ENCODE measurements at places on chromosomes 13 and 19.

DNA sequence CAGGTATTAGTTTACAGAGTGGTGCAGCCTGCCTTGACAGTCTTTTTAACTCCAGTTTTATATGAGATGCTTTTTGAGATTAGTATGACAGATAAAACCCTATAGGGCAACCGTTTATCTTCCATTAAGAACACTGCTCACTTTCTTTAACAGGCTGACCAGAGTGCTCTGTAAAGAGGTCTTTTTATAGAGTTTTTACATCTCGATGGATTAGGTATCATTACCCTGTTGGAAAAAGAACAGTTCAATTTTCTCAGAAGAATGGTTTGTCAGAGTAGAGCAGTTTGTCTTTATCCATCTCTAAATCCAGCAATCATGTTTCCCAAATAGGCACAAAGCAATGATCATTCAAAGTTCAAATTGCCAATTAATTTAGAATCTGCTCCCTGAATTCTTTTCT lies 395.2 kb upstream of the ARGLU1 start:
- no peak for DNase-seq

DNA sequence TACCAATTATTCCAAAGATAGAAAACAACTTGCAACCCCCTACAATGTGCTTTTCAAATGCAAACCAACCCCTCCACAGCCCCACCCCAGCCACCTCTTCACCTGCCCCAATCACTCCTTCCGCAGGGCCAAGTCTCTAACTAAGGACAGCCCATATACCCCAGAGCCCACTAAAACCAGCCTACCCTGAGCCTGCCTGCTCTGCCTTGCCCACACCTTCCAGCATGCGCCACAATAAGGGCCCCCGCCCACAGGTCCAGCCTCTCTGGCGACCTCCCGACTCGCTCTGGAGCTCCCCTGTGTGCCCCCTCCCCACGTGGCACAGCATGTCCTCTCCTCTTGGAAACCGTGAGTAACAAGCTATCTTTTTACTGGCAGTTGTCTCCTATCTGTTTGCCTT lies 42.8 kb upstream of the MEDAG start:
- no peak for DNase-seq

DNA sequence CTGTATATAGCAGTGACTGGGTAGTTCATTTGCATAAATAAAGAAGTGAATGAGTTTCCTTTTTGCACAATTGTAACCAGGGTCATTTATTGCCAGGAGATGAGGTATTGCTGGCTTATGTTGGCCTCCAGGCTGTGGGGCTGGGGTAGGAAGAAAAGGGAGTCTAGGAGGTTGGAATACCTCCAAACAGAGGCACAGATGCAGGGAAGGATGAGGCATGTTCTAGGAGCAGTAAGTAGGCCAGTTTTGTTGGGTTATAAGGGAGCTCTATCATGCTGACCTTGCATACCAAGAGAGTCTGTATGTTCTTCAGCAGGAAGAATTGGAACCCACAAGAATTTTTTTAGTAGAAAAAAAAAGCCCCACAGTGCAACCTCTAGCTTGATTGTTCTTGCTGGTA lies 17.2 kb upstream of the CYSLTR2 start:
- no peak for DNase-seq

DNA sequence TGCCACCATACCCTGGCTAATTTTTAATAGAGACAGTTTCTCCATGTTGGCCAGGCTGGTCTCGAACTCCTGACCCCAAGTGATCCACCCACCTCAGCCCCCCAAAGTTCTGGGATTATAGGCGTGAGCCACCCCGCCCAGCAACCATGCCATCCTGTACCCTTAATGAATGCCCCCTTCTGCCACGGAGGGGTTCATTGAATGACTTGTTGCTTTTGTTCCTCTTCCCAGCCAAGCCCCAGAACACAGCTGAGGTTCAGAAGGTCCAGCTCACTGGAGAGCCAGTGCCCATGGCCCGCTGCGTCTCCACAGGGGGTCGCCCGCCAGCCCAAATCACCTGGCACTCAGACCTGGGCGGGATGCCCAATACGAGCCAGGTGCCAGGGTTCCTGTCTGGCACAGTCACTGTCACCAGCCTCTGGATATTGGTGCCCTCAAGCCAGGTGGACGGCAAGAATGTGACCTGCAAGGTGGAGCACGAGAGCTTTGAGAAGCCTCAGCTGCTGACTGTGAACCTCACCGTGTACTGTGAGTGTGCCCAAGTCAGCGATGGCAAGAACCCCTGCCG lies 6.0 kb downstream of the PVR start:
- DNase-seq, result no peak

DNA sequence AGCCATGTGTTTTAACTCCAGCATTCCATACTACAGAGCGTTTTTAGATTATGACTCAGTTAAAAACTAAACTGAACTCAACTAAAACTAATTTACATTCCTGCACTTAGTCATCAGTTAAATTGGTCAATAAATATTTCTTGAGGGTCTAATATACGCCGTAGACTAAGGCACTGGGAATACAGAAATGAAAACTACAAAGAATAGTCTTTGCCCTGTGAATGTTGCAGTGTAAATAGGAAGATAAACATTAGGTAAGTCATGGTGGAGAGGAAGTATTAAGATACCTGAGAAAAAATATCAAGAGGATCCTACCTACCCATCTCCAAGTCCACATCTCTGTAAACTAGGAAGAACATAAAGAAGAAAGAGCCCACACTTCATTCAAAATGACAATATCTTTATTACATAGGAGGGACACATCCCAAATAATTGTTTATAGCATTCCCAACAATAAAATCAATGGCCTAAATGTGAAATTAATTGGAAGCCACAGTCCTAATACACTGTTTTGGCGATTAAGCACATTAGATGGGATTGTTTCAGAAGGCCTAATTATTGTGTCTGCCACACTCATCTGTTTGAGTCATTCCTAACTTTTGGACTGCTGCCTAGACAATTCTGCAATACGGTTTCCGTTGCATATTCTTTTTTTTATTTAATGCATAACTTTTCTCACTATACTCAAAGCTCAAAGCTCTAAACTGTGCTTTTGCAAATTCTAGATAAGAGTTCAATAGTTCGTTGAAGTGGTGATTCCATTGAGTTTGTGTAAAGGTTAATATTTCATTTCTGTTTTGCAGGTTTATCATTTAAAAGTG lies 52.9 kb downstream of the MBNL2 start:
- no peak for DNase-seq

- no peak for DNase-seq
Observed at GRCh38 chr13:37662624-37663023, 64.1 kb upstream of the POSTN start.

DNA sequence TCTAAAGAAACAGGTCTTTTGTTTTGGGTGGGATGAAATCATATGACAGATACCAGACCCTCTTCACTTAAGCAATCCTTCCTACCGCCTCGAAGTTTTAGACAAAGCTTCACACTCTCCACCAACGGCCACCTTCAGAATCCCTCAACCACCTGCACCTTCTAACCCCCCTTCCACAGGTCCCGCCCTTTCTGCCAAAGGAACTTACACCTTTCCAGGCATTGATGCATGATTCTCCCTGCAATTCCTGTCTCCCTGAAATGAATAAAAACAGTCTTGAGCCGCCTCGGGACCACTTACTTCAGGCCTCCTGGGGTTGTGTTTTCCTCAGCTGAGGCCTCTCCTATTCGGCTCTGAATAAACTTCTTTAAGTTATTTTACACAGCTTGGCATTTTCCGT lies 859 bp downstream of the ZNF433 start:
- no peak for DNase-seq

- no peak for DNase-seq
Observed at GRCh38 chr13:78630511-78630910, 27.2 kb upstream of the POU4F1 start.

DNA sequence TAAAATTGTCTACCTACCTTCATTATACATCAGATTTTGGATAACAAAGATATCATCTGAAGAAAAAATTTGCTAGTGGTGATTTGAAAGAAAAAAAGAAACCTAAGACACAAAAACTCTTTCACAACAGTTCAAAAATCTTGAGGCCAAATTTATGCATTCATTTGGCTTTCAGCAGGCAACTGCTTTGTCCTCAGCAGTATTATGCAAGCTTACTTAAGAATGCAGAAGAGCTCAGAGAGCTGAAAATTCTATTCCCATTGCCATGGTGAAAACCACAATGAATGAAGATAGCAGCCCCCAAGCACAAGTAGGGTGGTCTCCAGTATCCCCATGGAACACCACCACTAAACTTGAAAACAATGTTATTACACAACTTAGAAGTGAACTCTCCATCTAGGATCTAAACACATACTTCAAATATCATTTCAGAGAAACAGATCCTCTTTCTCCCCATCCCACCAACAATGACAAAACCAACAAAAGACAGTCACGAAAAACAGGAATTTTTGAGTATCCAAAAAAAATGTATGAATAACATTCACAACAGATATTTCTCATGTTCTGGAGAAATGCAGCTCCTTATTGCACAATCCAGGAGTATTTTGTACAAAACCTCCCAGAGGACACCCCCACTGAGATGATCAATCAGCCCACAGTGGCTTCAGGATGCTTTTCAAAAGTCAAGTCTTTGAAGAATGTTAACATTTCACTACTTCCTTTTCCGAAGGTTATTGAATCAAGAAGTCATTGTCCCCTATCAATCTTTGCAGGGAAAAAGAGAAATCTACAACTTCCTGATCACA lies 192.7 kb downstream of the LHFPL6 start:
- no peak for DNase-seq

GRCh38 chr13:100443278-100443997 lies 145.2 kb downstream of the GGACT start:
- DNase-seq, result no peak

DNA sequence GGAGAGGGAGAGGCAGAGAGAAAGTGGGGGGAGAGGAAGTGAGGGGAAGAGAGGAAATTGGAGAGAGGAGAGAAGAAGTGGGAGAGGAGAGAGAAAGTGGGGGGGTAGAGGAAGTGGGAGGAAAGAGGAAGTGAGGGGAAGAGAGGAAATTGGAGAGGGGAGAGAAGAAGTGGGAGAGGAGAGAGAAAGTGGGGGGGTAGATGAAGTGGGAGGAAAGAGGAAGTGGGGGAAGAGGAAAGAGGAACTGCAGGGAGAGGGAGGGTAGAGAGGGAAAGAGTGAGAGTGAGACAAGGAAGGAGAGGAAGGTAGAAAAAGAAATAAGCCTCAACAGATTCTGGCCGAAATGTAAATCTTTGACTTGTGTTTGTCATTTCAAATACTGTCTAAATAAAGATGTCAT lies 146.6 kb downstream of the KLF12 start:
- no peak for DNase-seq

- DNase-seq, result no peak
Observed at GRCh38 chr13:38830442-38831045, 143.7 kb downstream of the FREM2 start.

GRCh38 chr19:48636859-48637448 lies at the start of gene DBP:
Gene DBP, minus strand, starts transcription at chr19:48637379. Its CDS starts 385 bp downstream, at chr19:48636994.
- DNase-seq, result peak; percentile 78

GRCh38 chr19:48110350-48110966 lies at the start of gene PLA2G4C:
Gene PLA2G4C, minus strand, starts transcription at chr19:48110817. Its CDS starts 4,288 bp downstream, at chr19:48106529.
- peak; percentile 89 for DNase-seq

GRCh38 chr19:45615795-45616703 lies 14.0 kb upstream of the GPR4 start:
- peak; percentile 71 for DNase-seq

GRCh38 chr13:79051472-79051871 lies 354.6 kb downstream of the RBM26 start:
- DNase-seq, result no peak

GRCh38 chr19:51097166-51097738 lies 11.0 kb downstream of the CTU1 start:
- peak; percentile 60 for DNase-seq

- DNase-seq, result peak; percentile 26
Observed at GRCh38 chr13:110229905-110230563, 76.9 kb downstream of the COL4A1 start.

DNA sequence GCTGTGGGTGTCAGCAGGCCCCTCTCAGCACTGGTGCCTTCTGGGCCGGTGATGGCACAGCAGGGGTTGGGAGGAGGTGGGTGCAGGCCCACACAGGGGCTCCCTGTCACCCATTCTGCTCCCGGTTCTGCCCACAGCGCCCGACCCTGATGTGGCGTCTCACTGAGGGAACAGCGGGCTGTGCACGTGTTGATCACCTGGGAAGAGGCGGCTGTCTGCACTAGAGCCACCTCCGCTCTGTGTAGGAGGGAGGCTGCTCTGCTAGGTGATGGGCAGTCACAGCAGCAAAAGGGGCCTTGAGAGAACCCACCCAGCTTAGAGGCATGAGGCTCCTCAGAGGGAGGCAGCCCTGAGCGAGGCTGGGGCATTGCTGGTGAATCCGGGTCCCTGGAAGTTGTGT lies 39.2 kb upstream of the TUBGCP3 start:
- no peak for DNase-seq

- DNase-seq, result no peak
Observed at GRCh38 chr13:87324558-87324957, 346.6 kb upstream of the SLITRK5 start.

DNA sequence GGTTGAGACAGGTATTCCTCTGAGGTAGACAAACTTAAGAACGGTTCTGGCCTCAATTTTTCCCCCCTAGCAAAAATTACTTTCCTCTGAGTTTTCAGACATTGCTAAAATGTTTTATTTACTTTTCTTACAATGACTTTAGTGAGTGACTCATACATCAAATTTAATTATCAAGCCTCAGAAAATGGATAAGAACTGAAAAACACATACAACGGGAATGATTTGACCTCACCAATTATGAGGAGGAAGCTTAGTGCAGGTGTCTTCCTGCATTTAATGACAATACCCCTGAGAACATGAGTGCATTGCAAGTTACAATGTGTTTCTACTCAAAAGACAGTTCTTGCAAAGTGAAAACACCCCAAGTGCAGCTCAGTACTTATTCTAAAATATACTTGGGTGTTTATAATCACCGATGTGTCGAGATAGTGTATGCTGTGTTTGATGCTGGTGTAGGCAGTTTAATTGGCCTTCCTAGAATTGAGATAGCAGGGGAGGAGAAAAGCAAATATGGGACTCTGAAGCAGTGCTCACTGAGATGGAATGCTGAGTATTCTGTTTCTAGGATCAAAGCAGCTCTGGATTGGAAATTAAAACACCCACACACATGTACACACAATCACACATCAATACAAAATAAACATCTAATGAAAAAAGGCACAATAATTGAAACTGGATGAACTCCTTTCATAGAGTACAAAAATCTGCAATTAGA lies 189.5 kb upstream of the SLC10A2 start:
- DNase-seq, result no peak

- no peak for DNase-seq
Observed at GRCh38 chr19:35549174-35549788, 3.9 kb downstream of the TMEM147 start.

GRCh38 chr13:73433890-73434289 lies 375.1 kb downstream of the KLF5 start:
- DNase-seq, result no peak

- no peak for DNase-seq
Observed at GRCh38 chr13:92823059-92823458, 403.5 kb upstream of the GPC6 start.

DNA sequence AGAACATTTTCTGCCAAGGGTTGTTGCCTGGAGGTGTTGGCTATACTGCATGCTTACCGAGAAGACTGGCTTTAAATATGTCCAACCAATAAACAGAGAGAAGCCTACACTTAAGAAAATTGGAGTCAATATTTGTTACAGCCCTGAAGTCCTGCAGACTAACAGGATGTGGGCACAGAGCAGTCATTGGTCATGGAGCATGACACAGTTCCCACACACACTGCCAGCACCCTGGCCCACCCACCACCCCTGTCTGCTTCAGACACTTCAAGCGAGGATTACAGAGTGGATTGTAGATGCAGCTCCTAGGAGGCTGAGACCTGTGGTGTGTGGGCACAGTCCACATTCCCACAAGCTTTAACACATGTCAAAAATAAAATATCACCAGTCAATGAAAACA lies 21.0 kb upstream of the SERP2 start:
- DNase-seq, result no peak

GRCh38 chr19:4754248-4754647 lies 30.6 kb upstream of the DPP9 start:
- DNase-seq, result no peak

Data from ureter (tissue), 1 donor.